ENCODE measurements at places on chromosomes 2 and 18.

DNA sequence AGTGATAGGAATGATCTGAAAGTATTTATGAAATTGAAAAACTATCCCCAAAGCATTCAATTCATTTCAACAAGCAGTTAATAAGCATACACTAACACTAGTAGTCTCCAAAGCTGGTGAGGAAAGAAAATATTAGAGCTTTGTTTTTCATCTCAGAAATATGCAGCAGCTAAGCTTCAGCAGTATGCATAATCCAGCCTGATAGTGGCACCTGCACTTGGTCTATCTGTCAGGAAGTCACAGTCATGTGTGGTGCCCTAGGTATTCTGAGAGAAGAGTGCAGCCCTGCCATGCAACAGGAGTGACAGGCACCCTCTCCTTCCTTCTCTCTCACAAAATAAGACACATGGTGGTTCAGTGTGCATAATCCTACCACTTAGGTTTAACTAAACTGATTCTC, 158.8 kb downstream of the DYM start:
- DNase-seq = no peak

DNA sequence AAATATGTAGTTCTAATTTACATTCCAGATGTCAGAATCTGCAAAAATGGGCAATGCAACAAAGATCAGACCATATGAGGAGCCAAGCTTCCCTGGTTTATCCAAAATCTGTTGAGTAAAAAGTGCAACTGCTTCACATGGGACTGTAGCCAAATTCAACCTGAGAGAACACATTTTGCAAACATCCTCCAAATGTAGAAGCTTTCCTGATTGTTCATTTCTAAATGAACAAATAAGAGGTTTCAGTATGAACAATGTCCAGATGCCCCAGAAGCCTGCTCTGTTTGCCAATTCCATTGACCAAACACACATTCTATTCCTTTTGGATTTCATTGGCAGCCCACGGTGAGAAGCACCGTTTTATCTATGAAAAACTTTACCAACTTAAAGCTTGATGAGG, 117.9 kb upstream of the OSR1 start:
- DNase-seq = no peak

DNA sequence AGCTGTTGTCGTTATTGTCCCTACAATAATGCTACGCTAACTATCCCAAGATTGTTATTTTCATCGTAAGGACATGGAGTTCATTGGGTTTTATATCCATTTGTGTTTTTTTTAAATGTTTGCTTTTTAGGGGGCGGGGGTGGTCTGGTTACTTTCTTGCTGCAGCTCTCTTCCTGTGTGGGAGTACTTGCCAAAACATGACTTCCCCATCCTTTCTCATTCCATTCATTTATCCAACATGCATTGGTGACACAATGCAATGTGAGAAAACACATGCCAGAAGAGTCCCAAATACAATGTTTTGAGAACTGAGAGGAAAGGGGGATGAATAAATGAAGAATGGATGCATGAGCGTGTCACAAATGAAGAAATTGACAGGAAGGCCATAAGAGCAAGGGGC, 55.9 kb downstream of the E2F6 start:
- no peak for DNase-seq

- no peak for DNase-seq
Observed at GRCh38 chr2:105387225-105387624, 11.6 kb downstream of the FHL2 start.

DNA sequence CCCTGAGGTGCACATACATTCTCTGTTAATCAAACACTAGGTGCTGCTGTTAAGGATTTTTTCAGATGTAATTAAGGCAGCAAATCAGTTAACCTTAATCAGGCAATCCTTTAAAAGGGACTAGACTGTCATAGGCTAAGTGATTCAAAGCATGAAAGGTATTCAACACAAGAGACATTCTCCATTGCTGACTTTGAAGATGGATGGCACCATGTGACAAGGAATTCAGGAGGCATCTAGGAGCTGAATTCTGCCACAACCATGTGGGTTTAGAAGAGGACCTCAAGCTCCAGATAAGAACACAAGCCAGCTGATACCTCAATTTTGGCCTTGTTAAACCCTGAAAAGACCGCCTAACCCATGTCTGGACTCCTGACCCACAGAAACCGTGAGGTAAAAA, 84.0 kb downstream of the SMAD2 start:
- no peak for DNase-seq

GRCh38 chr2:232485348-232485756, 2.3 kb downstream of the ECEL1 start:
- no peak for DNase-seq

DNA sequence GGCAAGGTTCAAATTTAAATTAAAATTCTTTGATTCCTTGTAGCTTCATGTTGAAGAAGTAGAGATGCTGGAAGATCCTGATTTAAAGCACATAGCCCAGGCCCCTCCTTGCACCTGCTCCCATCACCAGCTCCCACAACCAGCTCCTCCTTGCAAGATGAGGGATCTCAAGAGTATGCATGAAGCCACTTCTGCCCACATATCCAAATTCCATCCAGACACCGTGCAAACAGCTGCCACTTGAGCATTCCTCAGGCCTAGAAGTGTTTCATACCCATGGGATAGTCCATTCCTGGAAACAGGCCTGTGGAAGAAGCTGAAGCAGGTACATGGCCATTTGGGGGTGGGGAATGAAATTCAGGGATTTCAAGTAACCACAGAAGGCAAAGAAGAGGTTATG, 32.4 kb upstream of the ITPRID2 start:
- no peak for DNase-seq

DNA sequence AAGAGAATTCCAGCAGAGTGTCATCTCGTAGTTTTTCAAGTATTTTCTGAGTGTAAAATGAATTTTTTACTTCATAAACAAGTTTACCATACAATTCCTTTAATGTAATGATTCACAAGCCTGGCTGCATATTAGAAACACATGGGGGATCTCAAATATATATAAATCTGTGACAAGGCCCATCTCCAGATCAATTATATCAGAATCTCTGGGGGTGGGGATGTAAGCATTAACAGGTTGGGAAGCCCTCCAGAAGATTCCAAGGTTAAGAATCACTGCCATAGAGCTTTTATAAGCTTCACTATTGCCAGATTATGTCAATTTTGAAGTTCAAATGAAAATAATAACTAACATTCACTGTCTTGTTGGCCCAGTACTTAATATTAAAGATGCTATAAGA, 111.2 kb downstream of the BAZ2B start:
- no peak for DNase-seq

- no peak for DNase-seq
Observed at GRCh38 chr18:10841203-10841602, 308.2 kb downstream of the PIEZO2 start.

GRCh38 chr18:9827211-9827792, 58.5 kb upstream of the TXNDC2 start:
- DNase-seq = no peak

DNA sequence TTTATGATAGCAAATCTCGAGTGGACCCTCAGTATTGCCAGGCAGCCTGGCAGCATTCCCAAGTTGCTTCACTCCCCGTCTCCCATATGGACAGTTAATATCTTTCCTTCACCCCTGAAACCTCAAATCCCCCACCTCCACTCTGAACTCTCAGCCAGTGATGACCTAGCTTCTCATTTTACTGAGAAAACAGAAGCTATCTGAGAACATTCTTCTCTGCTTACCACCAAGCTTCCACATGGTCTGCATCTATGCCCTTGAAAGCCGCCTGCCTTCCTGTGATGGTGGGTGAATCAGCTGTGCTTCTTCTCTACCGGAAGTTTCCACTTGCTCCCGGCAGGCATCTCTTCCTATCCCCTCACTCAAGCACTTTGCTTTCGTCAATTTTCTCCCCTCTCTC, 529.2 kb downstream of the EPHA4 start:
- DNase-seq = no peak

- no peak for DNase-seq
Observed at GRCh38 chr2:13508671-13509070, 791.9 kb downstream of the TRIB2 start.

GRCh38 chr18:47594621-47595086, 335.8 kb downstream of the SMAD2 start:
- DNase-seq = no peak

GRCh38 chr18:76445275-76445674, 49.8 kb downstream of the ZNF516 start:
- DNase-seq = no peak

GRCh38 chr2:217553679-217554078, 449.1 kb downstream of the TNS1 start:
- no peak for DNase-seq

- DNase-seq = no peak
Observed at GRCh38 chr18:76963936-76964335, 141.6 kb downstream of the ZNF236 start.

DNA sequence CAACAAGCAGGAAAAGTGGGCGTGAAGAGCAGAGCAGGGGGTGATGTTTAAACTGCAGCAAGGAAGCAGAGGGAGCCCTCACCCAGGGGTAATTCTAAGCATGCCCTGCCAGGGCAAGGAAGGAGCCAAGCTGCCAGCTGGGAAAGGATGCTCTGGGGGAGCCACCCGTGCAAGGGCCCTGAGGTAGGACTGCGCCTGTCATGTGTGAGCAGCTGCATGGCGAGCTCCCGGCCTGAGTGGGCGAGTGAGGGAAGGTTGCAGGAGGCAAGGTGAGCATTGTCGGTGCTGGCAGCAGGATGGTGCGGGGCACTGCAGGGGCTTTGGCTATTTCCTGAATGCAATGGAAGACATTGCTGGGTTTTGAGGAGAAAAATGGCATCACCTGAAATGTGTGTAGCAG, 107.2 kb downstream of the COPS8 start:
- DNase-seq = no peak

GRCh38 chr18:60466677-60467076, 94.1 kb upstream of the MC4R start:
- DNase-seq = no peak

GRCh38 chr18:23897291-23897690, 117.3 kb upstream of the TTC39C start:
- no peak for DNase-seq

GRCh38 chr2:39947294-39948015, 168.4 kb upstream of the THUMPD2 start:
- DNase-seq = no peak
